ENCODE measurements at places on chromosomes 13 and 19.

GRCh38 chr19:35266520-35267352 lies 2.0 kb upstream of the USF2 start:
- DNase-seq: no peak

DNA sequence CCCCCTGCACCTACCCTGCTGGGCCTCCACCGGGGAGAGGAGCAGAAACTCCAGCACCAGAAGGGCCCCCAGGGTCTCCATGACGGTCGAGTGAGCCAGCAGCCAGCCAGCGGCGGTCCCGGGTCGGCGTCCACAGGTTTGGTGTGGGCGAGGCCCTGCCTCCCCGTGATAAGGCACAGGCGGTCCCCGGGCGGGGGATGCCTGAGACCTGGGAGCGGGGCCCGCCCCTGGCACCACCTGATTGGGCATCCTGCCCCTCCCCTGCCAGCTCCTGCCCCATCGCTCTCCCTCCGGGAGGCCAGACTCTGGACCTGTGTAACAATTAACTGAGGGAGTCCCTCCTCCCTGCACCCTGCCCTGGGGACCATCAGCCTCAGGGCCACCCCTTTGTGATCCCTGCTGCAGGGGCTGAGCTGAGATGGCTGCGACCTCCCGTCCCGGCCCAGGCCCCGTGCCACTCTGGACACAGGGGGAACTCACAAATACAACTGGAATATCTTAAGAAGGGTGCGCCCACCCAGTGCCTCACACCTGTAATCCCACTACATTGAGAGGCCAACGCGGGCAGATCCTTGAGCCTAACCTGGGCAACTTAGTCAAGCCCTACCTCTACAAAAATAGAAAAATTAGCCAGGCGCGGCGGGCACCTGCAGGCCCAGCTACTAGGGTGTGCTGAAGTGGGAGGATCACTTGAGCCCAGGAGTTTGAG lies at the start of gene SMIM24:
Gene SMIM24, minus strand, starts transcription at position 143 of the 709 bp plus-strand sequence. Its CDS starts 62 bp downstream, at position 81.
- no peak for DNase-seq

DNA sequence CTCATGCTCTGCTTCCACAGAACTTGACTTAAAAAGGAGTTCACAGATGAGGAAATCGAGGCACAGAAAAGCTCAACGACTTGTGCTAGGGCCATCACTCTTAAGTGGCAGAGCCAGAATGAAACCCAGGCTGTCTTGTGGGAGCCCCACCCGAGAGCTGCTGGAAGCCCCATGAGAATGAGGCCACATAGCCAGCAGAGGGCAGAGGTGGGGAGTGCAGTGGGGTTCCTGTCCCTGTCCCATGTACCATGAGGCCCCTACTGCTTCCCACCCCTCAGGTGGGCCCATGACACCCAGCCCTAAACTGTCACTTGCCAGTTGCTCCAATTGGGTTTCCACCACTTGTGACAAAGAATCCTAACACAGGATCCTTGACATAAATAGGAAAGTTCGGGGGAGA lies 175.9 kb downstream of the IRS2 start:
- no peak for DNase-seq

- no peak for DNase-seq
Measured at GRCh38 chr19:53624771-53625545, 6.8 kb upstream of the DPRX start.

- no peak for DNase-seq
Measured at GRCh38 chr13:113110048-113110851, 4.7 kb downstream of the F7 start.

GRCh38 chr13:40480012-40480914 lies 186.2 kb downstream of the FOXO1 start:
- no peak for DNase-seq

- no peak for DNase-seq
Measured at GRCh38 chr19:36136964-36137686, 2.7 kb upstream of the CAPNS1 start.

GRCh38 chr13:73940098-73940497 lies 194.1 kb downstream of the KLF12 start:
- no peak for DNase-seq

- DNase-seq: no peak
Measured at GRCh38 chr13:64371045-64371444, 2859.1 kb downstream of the PCDH9 start.

- DNase-seq: no peak
Measured at GRCh38 chr19:38733493-38734175, 10.6 kb downstream of the CAPN12 start.

- DNase-seq: no peak
Measured at GRCh38 chr19:54245936-54246335, 3.3 kb upstream of the LILRA6 start.

DNA sequence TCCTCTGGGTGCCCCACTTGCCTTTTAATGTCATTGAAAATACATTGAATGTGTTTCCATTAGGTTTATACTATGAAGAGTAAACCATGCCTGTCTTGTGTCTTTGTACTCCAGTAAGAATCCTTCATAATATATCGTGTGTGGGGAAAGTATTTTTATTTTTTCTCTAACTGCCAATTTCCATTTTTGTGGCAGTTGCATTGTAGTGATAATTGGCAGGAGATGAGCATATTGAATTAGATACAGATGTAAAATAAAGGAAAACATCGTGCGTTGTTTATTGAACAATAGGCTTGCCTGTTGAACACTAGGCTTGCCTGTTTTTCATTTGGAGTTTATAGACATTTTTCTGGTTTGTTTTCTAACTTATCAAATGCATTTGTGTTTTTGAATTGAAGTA lies 218.8 kb downstream of the NBEA start:
- no peak for DNase-seq

- DNase-seq: no peak
Measured at GRCh38 chr19:55526216-55527196, 10.4 kb downstream of the SBK2 start.

DNA sequence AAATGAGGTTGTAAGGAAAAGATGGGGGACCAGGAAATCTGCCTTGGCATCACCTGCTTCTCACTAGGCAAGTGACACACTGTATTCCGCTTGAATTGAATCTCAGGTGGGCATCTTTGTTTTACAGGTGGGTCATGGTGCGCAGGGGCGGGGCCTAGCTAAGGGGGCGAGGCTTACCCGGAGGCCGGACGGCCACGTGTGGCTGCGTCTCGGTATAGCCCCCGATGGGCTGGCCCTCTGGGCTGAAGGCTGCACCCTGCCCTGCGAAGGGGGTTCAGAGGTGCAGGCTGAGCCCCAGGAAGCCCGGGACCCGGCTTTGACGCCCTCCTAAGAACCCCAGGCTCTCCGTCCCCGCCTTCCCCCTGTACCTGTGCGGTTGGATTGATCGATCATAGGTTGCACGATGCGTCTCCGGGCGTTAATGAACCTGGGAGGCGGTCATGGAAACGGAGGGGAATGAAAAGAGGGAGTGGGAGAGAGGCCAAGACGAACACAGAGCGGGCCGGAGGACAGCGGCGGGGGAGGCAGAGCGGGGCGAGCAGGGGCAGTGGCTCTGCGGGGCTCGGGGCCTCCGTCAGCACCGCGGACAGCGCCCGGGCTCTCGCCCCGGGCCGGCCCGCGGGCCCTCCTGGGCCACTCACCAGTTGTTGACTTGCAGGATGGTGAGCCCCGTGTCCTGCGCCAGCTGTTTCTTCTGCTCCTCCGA lies 12.5 kb downstream of the MEIS3 start:
- DNase-seq: no peak

- no peak for DNase-seq
Measured at GRCh38 chr13:65508338-65508737, 1721.8 kb downstream of the PCDH9 start.

DNA sequence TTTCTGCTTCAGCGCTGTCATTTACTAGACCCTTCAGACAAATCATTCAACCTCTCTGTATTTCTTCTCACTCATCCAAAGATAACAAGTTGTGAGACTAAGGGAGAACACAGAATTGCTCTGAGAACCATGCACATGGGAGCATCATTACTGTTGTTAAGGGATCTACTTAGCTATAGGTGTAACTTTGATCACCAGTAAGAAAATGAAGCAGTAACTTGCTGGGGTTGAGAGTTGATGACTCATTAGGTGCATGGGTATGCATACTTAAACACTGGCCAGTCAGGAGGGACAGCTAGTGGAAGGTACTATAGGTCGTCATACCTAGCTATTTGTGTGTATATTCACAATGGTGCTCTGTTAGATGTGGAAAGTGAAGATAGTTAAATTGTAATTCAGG lies 61.5 kb downstream of the B3GLCT start:
- DNase-seq: no peak

DNA sequence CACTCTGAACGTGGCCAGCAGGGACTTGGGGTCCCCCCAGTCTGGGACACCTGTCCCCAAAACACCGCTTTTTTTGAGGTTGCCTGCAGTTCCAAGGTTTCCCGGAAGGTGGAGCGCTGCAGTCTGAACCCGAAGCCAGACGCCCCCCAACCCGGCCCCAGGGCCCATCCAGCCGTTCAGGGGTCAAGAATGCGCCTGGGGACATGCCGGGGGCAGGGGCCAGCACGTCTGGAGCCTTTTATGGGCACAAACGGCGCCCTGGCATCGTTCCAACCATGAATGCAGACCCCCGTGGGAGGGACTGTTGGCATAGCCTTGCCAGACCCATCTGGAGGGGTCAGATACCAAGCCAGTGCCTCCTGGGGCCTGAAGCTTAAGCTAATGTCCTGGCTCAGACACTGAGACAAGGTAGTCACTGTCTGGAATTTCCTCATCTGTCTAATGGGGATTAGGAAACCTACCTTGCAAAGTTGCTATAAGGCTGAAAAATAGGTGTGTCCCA lies 6.9 kb downstream of the S1PR5 start:
- no peak for DNase-seq

DNA sequence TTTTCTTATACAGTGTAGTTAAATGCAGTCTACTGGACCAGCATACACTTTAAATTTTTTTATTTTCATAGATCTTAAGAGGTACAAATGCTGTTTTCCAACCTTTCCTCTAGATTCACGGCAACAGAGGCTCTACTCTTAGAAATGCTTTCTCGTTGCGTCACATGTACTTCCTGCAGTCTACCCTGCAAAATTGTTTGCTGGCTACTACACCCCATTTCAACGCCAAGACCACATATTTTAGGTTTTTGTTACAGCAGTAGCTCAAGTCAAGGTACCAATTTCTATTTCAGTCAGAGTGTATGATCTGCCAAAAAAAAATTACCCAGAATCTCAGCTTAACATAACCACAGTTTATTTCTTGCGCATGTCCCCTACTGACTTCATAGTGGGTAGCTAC lies 94.1 kb downstream of the TNFSF13B start:
- DNase-seq: no peak

DNA sequence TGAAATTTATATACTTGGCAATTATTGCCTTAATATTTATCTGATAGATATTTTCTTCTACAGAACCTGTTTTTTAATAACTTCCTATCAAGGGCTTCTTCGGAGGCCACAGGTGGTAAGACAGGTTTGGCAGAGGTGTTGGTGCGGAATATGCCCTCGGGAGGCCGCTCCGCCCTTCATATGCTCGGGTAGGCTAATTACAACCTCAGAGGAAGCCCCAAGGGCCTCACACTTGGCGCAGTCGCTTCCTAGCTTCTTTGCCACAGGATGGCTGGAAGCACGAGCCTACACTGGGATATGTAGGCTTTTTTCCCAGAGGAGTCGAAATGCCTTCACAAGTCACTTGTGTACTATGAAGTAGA lies 68.8 kb downstream of the LMO7 start:
- no peak for DNase-seq

DNA sequence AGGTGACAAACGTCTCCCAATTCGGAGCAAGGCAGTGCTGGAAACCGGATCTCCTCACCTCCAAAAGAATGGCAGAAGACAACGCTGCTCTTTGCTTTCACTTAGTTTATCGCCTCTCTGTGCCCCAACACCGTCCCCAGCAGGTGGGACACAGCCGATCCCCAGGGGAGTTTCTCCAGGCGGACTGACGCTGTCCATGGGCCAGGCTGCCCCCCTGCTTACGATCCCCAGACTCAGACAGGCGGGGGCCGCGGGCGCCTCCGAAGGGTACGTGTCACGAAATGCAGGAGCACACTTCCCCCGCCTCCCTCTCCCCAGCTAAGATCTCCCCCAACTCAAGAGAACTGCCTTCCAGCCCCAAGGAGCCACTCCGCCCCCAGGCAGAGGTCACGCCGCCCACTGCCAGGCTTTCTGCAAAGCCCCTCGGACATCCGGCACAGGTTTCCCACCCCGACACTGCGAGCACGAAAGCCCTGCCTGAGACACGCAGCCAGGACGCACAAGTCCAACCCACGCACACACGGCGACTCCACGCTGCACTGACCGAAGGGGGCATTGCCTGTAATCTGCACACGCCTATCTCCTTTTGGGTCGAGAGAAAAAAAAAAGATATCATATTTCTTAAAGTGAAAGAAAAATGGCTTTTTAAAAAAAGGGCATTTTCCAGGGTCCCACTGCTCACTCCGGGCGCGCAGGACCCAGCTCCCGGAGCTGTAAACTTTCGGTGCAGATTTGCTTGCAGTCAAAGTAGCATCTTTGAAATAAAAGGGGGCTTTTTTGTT lies 2.0 kb downstream of the SPRY2 start:
- DNase-seq: no peak

- DNase-seq: no peak
Measured at GRCh38 chr13:111558700-111559088, 238.3 kb downstream of the TEX29 start.

- DNase-seq: no peak
Measured at GRCh38 chr13:44739539-44739938, 163.4 kb upstream of the TSC22D1 start.

DNA sequence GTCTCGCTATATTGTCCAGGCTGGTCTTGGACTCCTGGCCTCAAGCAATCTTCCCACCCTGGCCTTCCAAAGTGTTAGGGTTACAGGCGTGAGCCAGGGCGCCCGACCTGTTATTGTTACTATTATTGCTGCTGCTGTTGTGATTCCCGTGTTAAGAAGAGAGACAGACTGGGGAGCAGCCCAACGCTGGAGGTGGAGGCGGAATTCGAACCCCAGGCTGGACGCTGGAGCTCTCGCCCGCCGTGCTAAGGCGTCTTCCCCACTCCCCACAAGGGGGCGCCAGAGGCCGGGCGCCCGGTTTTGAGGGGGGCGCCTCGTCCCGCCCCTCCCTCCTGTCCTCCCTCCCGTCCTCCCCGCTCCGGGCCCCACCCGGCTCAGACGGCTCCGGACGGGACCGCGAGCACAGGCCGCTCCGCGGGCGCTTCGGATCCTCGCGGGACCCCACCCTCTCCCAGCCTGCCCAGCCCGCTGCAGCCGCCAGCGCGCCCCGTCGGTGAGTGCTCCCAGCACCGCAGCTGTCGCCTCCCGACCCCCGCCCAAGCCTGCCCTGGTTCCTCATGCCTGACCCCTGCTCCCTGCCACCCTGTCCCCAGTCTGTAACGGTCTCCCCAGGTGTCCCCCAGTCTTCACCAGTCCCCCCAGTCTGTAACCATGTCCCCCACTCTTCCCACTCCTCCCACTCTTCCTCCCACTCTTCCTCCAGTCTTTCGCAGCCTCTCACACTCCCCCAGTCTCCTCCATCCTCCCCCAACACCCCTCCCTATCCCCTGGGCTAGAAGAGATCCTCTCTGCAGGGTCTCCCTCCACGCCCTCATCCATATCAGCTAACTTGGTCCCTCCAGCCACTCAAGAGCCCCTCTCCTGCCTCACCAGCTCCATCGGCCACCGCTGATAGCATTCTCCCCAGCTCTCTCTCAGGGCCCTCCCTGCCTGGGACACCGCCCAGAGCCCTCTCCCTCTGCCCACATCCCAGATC lies at the start of gene EHD2:
Gene EHD2, plus strand, starts transcription at position 377 of the 976 bp plus-strand sequence. CDS start 3,191 bp downstream, outside the sequence.
- DNase-seq: no peak

All from cortex of kidney (tissue), 1 donor.